ENCODE measurements at places on chromosomes 12 and 14.

- DNase-seq = no peak
These were observed 244.9 kb downstream of the C12orf50 start for GRCh38 chr12:87784350-87784749.

- DNase-seq = no peak
These were observed at the start of gene RDH5 for GRCh38 chr12:55720071-55720564. TSS of gene RDH5 (plus strand) at chr12:55720393. CDS start at chr12:55721185, 792 bp downstream.

GRCh38 chr12:86006727-86007126 is 132.6 kb downstream of the NTS start:
- DNase-seq = no peak

- peak; percentile 39 for DNase-seq
These were observed 76.3 kb upstream of the FUT8 start for GRCh38 chr14:65336191-65336591.

- DNase-seq = no peak
These were observed 9.8 kb downstream of the CCER1 start for GRCh38 chr12:90945070-90945649.

- no peak for DNase-seq
These were observed 4.3 kb upstream of the ZFP36L1 start for GRCh38 chr14:68797121-68797670.

- no peak for DNase-seq
These were observed 51.4 kb downstream of the VCPKMT start for GRCh38 chr14:50064993-50065392.

DNA sequence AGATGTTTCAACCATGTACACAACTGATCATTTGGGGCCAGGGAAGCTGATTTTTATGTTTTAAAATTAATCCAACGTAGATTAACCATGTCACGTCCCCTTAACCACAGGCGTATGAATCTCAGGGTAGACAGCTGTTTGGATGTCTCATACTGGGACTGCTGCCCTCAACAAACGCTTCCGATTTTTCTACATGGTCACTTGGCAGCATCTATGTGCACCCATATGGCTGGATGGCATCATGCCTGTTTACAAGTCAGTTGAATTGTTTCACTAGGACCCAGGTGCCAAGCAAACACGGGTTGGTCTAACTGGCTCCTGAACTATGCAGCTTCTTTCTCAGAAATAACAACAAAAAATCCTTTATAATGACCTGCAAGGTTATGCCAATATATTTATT is 393.8 kb downstream of the NPAS3 start:
- DNase-seq = no peak

GRCh38 chr12:40263616-40264409 is 39.0 kb downstream of the LRRK2 start:
- no peak for DNase-seq

GRCh38 chr12:12447236-12447635 is 90.4 kb downstream of the BORCS5 start:
- no peak for DNase-seq

GRCh38 chr12:24820872-24821271 is 128.0 kb downstream of the BCAT1 start:
- DNase-seq = no peak

- no peak for DNase-seq
These were observed 52.1 kb downstream of the GALNT4 start for GRCh38 chr12:89472508-89472907.

GRCh38 chr14:32512813-32513212 is 183.7 kb downstream of the AKAP6 start:
- no peak for DNase-seq

- DNase-seq = no peak
These were observed 1.8 kb upstream of the GCN1 start for GRCh38 chr12:120196363-120196762.

DNA sequence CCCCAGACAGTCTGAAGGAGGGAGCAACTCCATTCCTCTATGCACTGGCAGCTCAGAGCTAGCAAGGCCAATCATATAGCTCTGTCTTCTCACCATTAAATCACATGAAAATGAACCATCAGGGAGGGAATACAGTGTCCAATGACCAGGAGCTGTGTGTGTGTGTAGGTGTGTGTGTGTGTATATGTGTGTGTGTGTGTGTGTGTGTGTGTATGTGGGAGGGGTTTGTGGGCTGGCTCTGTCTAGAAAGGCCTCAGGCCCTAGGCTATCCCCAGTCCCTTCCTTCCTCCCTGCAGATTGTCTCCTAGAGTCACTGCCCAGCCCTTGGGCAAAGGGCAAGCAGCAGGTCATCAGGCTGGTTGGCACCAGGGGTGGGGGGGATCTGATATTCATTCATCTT is 5.7 kb upstream of the SUSD6 start:
- no peak for DNase-seq

GRCh38 chr12:64412459-64412858 is 8.3 kb downstream of the XPOT start:
- no peak for DNase-seq

DNA sequence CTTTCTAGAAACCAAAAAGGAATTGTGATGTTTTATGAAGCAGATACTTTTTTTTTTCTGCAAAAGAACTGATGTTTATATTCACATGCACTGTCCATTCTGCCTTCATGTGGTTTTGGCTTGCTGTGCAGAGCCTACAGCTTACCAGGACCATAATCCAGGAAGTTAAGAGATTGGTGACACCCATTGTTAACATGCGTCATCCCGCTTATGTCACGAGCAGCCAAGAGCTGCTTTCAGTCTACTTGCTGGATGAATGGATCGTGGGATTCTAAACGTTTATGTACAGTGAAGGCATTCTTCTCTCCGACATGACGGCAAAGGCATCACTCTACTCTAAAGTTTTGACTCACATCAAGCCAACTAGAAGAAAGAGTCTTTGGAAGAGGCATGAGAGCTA is 76.6 kb downstream of the PAX9 start:
- DNase-seq = no peak

GRCh38 chr12:18074001-18074400 is 16.0 kb downstream of the RERGL start:
- DNase-seq = no peak

DNA sequence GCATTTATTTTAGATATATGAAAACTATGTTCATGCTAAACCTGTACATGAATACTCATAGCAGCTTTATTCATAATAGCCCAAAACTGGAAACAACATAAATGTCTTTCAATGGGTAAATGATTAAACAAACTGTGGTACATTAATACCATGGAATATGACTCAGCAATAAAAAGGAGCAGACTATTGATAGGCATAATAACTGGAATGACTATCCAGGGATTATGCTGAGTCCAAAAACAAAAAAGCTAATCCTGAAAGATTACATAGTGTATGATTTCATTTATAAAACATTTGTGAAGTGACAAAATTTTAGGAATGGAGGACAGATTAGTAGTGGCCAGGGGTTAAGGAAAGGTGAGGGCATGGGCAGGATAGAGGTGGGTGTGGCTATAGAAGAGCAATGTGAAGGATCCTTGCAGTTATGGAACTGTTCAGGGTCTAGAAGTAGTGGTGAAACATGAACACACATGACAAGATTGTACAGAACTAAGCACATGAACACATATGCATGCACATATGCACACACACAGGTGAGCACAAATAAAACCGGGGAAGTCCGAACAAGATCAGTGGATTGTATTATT is 61.1 kb upstream of the CDKN3 start:
- DNase-seq = no peak

GRCh38 chr12:2229661-2230539 is 177.1 kb downstream of the CACNA1C start:
- DNase-seq = no peak

- no peak for DNase-seq
These were observed 1.8 kb upstream of the CLEC2A start for GRCh38 chr12:9933958-9934357.

DNA sequence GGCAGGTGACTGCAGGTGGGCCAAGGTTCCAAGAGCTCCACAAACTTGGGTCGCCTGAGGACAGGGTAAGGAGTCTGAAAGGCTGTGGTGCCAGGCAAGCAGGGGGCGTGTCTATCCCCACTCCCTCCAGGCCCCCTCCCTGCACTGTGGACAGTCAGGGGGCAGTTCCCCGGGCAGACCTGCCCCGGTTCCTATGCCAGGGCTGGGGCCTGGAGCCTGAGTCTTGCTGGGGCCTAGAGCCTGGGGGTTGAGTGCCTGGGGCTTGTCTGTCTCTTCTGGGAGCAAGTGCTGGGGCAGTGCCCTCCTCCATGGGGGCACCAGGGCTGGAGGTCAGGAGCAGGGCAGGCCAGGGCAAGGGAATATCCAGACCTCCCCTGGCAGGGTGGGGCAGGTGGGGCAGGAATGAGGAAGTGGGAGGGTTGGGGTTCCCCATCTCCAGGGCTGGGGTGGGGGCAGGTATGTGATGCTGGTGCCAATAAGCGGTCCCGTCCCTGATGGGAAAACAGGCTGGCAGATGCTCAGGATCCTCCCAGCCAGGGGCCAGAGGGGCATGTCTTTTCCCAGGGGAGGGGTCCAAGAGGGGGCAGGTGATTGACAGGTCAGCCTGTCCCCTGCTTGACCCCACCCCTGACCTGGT is 11.9 kb upstream of the TNFAIP2 start:
- no peak for DNase-seq

GRCh38 chr12:105470601-105471000 is 140.1 kb downstream of the C12orf75 start:
- no peak for DNase-seq

DNA sequence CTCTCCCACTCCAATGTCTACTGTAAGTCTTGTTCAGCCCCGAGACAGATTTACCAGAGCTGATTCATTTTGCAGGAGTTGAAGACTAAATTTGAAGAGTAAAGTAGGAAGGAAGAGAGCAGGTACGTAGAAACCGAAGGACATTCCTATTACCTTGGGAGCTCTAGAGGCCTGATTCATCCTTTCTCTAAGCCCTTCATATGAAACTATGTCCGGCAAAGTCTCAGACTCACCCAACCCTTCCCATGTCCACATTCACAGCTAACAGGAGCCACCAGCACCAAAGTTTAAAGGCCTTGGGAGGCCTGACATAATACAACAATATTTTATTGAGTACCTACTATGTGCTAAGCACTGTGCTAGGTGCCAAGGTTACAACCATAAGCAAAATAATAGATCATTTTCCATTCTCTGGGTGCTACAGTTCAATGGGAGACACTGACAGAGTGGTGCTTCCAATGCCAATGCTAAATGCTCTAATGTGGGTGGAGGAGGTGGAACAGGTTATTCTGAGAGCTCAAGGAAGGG is 86.6 kb downstream of the PHLDA1 start:
- DNase-seq = no peak

DNA sequence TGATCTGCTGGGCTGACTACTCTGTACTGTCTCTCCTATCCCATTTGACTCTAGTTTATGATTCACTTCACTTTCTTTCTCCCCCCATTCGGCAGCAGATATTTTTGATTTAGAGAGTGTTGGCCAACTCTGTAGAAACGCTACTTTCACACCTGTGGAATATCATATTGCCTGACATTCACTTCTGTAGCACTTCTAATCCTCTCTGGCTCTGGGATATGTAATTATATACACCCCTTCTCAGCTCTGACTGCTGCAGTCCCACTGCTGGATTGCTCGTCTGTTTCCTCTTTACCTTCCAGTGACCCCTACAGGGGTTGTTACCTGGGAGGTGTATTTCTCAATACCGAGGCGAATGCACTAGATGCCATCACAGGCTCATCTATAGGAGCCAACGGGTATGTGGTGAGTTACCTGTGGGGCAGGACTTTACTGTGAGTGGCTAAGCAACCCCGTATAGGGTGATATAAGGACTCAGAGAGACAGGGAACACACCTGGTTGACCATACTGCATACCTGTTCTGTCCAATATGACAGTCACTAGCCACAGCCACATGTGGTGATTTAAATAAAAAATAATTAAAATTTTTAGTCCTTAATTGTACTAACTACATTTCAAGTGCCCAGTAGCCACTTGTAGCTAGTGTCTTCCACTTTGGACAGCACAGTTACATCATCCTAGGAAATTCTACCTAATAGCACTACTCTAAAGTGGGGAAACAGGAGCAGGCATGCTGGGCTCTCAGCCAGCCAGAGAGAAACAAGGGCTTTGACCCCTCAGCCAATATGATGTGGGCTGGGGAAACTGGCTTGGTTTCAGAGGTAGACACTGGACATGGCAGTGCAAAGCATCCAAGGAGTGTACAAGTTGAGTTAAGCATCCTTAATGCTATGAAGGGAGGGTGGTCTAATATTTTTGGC is 95.0 kb downstream of the C12orf75 start:
- no peak for DNase-seq

DNA sequence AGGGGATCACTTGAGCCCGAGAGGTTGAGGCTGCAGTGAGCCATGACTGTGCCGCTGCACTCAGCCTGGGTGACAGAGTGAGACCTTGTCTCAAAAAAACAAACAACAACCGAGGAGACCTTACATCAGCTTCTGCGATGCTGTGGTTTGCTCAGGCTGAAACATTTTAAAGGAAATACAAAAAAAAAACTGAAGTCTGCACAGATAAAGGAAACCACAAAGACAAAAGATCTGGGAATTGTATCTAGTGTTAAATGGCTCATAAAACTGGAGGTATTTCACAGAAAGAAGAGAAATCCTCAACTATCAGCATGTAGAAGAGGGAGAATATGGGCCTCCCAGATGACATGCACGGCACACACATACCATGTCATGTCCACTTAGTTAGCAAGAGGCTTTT is 60.3 kb upstream of the VPS33A start:
- DNase-seq = no peak

GRCh38 chr12:3251691-3252090 is 174.5 kb downstream of the TSPAN9 start:
- DNase-seq = no peak

- no peak for DNase-seq
These were observed 379.6 kb downstream of the FLRT2 start for GRCh38 chr14:85909581-85909980.

DNA sequence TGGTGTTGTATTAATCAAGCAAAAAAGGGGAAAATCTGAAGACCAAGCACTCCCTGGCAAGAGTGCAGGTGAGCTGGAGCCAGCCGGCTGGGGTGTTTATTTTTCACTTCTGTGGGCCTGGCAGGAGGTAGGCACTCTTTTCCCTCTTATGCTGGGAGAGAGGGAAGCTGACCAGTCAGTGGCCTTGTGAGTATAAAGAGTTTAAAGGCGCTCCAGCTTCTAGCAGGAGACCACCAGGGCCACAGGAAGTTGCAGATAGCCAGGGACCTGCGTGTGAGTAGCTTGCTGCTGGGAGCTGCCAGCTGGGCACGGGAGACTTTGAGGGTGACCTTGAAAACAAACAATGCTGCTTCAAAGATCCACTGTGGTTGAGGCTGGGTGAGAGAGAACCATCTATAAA is 217.4 kb upstream of the PWP1 start:
- no peak for DNase-seq

DNA sequence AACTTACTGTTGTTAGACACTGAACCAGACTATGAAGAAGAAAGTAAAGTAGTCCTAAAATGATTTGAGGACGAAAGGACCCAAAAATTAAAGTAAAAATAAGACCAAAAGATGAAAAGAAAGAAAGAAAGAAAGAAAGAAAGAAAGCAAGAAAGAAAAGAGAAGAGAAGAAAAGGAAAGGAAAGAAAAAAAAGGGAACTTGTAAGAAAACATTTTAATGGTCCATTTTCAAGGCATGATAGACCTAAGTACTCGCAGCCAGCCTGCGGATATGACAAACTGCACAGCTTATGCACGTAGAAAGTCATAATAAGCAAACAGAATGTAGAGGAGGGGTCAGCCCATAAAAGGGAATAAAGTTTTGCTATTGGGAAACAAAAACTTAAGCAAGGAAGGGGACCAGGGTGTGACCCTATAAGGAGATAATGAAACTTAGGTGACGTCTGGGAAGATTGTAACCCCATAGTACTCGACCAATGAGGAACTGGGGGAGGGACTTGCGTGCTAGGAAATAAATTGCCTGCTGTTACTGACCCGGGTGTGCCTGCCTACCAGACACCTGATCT is 59.7 kb downstream of the APOBEC1 start:
- no peak for DNase-seq

GRCh38 chr14:101757064-101757838 is 4.3 kb upstream of the PPP2R5C start:
- DNase-seq = no peak
